Activated CD4-positive, alpha-beta T cell treated with anti-CD3 and anti-CD28 coated beads for 4 hours (primary cell): ENCODE measurements at places on chromosomes 3 and 15.

GRCh38 chr15:74884428-74885223 lies 5.2 kb upstream of the MPI start:
- no peak for DNase-seq

DNA sequence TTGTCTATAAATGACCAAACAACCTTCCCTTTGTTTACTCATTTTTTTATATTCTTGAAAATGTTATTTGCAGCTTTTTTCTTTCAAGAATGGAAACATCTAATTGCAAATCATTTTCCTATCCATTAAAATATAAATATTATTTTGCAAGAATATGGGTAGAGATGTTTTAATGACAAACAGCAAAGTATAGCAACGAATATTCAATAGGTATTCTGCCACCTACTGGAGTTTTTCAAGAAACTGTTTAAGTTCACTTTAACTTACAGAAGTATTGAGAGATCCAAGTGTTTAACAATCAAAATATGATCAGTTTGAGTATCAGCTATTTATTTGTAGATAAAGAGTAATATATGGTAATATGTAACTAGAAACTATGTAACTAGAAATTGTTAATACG lies 6.9 kb upstream of the EOGT start:
- DNase-seq = no peak

DNA sequence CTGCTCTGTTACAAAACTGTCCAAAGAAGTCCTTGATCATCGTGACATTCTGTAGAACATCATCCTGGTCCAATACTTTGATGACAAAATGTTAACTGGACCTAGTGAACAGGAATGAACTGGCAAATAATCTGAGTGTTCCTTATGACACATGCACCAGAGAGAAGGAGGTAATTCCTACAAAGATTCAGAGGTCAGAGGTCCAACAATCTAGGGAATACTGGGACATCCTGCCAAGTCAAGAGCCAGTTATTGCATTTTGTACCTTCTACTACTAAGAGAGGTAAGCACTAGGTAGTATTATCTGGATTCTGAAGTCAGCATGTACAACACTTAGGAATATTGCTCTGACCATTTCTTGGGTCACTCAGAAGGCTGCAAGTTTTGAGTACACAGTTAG lies 20.8 kb downstream of the LZTFL1 start:
- no peak for DNase-seq

DNA sequence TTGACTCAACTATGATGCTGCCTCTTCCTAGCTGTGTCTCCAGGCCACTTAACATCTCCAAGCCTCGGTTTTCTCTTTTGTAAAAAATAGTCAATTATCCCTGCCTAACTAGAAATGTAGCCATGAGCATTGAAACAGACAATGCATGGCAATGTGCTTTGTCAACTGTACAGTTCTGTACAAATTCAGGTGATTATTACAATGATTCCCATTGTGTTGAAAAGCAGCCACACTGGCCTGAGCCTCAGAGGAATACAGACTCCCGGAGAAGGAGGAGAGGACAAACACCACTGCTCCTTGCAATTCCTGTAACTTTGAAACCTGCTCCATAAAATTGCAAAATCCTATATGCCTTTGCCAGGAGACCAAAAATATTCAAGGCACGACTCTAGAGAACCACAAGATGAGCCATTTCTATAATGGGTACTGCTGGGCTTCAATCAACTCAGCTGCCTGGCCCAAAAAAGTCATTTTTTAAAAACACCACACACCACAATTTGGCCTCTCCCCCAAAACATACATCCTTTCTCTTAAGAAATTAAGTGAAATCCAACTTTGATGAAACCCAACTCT lies 28.6 kb downstream of the DAPK2 start:
- DNase-seq = no peak

DNA sequence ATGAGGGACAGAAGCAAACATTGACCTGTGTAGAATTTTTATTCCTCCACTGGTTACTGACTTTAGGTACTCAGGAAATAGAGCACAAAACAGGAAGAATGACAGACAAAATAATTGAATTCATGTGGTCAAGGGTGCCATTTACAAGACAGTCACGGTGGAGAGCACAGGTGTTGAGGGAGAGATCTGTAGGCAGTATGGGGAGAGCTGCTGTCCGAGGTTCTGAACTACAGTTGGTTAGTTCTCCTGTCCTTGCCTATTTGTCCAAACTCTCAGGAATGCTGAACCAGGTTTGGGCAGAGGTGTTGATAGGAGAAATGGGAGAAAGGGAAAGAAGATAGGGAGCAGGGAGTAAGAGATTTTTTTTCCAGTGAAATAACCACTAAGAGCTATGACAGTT lies 178.5 kb upstream of the ZBTB20 start:
- DNase-seq = no peak

GRCh38 chr15:74829991-74830390 lies 3.6 kb downstream of the CPLX3 start:
- no peak for DNase-seq

DNA sequence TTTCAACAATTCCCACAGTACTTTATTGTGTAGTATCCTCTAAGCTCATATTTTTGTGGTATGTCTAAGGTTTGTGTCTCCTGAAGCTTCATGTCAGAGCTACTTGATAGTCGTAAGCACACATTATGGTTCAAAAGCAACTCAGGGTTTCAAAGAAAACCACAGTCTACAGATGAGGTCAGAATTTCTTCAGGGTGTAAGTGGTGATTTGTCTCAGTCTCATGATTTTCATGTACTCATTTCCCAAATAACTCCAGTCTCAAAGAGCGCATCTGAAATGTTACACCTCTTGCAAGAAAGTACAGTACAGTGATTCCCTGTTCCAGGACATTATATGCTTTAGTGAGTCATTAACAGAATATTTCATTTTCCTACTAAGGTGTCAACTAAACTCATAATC lies 47.5 kb upstream of the SSR3 start:
- DNase-seq = no peak

DNA sequence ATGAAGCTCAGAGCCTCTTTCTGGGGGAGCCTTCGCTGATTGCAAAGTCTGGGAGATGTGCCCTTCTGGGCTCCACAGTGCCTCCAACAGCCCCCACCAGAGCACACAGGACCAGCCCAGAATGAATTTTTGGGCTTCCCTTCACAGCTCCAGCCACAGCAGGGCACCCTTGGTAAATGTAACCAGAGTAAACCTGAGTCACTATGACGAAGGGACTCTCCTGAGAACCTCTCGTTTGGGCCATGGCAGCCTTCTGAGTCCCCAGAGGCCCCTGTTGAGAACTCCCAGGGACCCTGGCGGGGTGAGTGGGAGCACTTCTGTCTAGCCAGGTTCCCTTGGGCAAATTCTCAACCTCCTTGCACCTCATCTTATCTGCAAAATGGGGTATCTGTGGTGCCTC lies 20.8 kb downstream of the FAM3D start:
- no peak for DNase-seq

DNA sequence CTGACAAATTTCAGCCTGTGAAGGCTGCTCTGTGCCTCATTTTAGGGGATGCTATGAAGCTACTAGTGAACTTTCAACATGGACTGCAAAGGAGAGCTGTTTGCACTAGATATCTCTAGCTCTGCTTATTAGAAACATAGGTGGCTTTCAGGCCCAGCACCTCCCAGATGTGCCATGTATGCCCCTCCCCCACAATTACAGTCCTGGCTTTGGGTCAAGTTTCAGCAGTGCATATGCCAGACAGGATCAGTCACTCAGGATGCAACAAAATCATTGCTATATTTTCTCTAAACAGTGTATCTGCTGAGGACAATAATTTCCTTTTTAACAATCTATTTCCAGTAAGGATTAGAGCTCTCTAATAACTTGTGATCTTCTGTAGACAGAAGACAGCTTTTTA lies 178.8 kb upstream of the STAC start:
- DNase-seq = no peak

- DNase-seq = no peak
These were observed 67.6 kb downstream of the PYDC2 start for GRCh38 chr3:191528589-191528988.

DNA sequence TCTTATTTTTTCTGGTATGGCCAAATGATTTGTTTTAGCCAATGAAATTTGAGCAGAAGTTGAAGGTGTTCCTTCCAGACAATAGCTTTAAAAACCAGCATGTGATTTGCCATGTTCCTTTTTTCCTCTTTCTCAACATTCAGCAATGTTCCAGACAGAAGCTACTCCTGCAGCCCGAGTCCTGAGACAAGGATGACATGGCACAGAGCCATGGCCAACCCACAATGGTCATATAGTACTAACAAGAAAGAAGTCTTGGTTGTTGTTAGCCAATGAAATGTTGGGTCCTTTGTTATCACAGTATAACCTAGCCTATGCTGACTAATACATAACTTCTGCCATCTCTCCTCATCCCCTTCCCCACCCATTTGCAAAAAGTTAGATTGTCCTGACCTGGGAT lies 211.1 kb upstream of the STT3B start:
- DNase-seq = no peak

- DNase-seq = no peak
These were observed 284.2 kb upstream of the ROPN1 start for GRCh38 chr3:124276133-124276532.

- no peak for DNase-seq
These were observed 497.0 kb upstream of the TBL1XR1 start for GRCh38 chr3:177694316-177694715.

- no peak for DNase-seq
These were observed 61.8 kb downstream of the MYH15 start for GRCh38 chr3:108448593-108448992.

GRCh38 chr3:13415997-13416793 lies 3.9 kb downstream of the NUP210 start:
- no peak for DNase-seq

DNA sequence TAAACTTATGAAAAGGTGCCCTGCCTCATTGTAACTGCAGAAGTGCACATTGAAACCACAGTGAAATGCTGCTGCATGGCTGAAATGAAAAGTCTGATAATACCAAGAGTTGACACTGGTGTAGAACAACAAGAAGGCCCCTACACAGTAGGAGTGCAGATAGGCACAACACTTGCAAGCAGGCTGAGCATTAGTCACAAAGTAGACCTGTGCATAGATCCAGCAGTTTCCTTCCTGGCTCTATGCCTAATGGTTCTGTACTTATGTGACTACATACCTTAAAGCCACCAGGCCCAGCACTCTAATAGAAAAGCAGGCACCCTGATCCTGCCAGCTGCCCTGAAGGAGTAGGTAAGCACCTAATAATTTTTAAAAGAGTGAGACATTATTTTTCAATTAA lies 41.8 kb downstream of the PRR23E start:
- DNase-seq = no peak

GRCh38 chr3:60217156-60217911 lies 1033.9 kb downstream of the FHIT start:
- DNase-seq = no peak

GRCh38 chr15:37079726-37080125 lies 20.6 kb downstream of the MEIS2 start:
- no peak for DNase-seq

DNA sequence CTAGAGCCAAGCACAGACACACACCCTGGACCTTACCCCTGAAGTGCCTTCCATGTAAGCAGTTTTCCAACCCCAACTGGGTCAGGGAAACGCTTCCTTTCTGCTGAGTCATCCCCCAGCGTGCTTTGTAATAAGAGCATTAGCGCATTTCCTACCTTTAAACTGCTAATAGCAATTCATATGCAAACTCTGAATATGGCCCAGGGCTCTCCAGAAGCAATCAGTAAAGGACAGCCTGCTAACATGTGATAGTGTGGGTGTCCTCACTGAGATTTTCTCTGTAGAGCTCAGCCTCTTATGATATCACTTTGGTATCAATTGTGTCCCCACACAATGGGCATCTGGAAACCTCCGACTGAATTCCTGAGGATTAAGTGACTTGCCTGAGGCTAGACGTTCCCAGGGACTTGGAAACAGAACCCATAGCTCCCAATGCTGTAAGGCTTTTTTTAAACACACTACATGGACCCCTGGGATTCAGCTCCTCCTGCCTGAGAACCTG lies 5.6 kb downstream of the GABRB3 start:
- no peak for DNase-seq

DNA sequence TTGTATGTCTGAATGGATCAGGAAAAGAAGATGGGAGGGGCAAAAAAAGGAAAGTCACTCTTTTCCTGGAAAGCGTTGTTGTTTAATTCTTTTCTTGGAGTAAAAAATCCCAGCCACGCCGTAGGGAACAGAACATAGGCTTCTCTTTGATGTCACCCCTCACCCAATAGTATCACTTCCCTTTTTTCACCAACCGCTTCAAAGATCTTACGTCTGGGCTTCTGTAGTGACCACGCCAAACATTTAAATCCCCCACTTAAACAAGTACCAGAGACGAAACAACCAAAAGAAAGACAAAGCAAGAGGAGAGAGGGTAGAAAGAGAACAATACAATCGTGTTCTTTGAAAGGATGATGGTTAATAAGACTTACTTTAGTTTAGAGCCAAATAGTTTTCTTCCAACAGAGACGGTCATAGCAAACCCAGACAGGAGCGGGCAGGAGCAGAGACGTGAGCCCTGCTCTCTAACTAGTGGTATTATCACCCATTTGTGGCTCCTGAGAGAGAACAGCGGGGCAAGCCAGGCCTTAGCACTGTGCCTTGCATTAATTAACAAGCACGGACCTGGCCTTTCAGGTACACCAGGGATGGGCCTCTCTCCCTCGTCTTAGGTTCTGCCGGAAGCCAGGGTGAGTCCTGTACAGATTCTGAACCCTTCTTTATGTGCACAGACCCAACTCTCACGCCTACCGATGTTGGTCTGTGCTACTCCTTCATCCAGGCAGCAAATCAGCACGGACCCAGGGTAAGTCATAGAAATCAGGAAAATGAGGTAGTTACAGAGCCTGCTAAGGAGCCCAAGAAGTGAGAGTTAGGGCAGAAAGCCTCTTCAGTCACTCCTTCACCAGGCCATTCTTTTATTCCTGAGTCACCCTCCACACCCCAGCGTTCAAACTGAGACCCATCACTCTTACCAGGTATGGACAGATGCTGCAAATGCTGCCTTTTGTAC lies 28.2 kb upstream of the BCL6 start:
- no peak for DNase-seq

GRCh38 chr3:100630664-100631063 lies 21.3 kb downstream of the ADGRG7 start:
- no peak for DNase-seq

GRCh38 chr15:91125162-91125561 lies 25.1 kb downstream of the SV2B start:
- DNase-seq = no peak
